CD4-positive, CD25-positive, alpha-beta regulatory T cell (primary cell): ENCODE measurements at places on chromosomes 6 and 20.

DNA sequence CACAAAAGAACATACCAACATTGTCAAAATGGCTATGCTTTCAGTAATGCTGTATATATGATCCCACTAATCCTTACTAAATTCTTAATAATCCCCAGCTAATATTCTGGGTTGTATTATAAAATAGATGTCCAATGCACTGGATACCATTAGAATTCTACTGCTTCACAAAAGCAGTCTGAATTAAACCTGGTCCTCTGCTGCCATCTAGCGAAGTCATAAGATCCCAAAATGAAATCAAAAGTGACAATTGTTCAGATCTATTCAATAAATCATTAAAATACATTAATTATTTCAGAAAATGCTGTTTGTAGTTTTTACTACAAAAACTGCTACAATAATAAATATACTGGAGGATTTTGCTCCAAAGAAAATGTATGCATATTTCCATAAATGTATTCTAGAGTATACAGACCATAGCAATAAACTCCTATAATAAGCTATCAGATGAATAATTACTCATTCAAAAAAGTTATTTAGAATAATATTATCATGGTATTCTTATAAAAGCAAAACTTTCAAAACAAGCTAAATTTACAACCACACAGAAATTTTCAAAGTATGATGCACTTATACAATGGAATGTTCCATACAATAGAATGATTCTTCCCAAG, 92.6 kb downstream of the RNGTT start:
- DNase-seq: peak; percentile 53

DNA sequence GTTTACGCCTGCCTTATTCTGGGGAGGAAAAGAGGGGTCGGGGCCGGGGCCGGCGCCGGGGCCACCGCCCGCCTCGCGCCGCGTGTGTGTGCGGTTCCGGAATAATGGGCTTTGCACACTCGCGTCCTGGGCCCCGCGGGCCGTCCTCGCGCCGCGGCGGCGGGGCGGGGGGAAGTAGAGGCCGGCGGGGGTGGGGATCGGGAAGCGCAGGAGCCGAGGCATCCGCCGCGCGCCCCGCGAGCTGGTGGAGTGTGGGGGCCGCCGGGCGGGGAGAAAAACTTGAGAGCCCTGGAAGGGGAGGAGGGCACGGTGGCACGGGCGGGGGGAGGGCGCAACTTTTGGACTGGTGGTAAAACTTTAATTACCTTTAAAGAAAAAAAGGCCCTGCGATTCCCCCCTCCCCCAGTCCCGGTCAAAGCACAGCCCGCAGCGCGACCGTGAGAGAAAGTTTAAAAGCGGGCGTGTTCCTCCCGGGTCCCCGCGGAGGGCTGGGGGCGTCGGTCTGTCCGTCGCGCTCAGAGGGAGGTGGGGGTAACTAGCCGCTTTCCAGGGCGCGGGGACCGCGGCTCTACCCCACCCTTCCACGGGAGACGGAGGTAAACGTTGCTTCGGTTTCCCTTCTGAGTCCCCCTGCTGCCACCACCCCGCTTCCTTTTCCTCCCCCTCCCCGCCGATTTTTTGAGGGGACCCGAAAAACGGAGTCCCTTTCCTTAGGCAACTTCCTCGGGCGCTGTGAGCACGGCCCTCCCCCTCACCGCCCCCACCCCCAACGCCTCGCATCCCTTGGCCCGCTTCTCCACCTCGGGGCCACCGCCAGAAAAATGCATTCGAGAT, 1.9 kb downstream of the L3MBTL3 start:
- peak; percentile 52 for DNase-seq

- DNase-seq: no peak
These were observed 135.5 kb downstream of the LRRC1 start for GRCh38 chr6:53930330-53930729.

DNA sequence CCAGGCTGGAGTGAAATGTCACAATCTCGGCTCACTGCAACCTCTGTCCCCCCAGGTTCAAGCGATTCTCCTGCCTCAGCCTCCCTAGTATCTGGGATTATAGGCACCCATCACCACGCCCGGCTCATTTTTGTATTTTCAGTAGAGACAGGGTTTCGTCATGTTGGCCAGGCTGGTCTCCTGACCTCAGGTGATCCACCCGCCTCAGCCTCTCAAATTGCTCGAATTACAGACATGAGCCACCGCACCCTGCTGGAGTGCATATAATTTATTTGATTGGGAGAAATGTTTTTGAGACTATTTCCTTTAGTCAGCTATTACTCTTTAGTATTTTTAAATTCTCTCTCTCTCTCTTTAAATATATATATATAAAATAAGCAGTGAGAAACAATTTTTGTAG, 29.8 kb downstream of the FAM83B start:
- DNase-seq: no peak

GRCh38 chr6:152552616-152553209, 84.4 kb downstream of the SYNE1 start:
- DNase-seq: no peak

- no peak for DNase-seq
These were observed 230.0 kb downstream of the TTLL2 start for GRCh38 chr6:167554854-167555253.

GRCh38 chr6:147510929-147511590, 2.6 kb downstream of the SAMD5 start:
- no peak for DNase-seq

GRCh38 chr6:118197539-118197938, 290.5 kb downstream of the SLC35F1 start:
- no peak for DNase-seq

- DNase-seq: no peak
These were observed 8.3 kb upstream of the NPEPL1 start for GRCh38 chr20:58684291-58684690.

DNA sequence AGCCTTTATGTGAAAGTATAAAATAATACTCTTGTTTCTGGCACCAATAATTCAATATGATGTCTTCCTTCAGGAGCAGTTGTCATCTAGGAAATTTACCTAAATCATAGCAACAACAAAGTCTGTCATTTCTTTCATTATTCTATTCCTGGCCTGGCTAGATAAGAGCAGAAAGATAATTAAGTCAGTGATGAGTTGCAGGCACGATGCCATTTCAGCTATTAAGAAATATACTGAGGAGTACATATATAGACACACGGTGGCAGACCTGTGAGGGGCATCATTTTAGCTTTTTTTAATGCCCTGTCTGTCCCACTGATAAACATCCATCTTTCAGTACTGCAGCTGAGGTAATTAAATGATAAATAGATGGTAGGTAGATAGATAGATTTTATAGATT, 756.1 kb upstream of the EPHA7 start:
- no peak for DNase-seq

- DNase-seq: no peak
These were observed 251.2 kb downstream of the BCKDHB start for GRCh38 chr6:80357674-80358073.

- DNase-seq: no peak
These were observed 113.2 kb downstream of the FNDC1 start for GRCh38 chr6:159282421-159282820.

- no peak for DNase-seq
These were observed 154.9 kb upstream of the FERMT1 start for GRCh38 chr20:6277661-6278240.

- peak; percentile 3 for DNase-seq
These were observed 424 bp upstream of the KIF13A start for GRCh38 chr6:17987697-17988421.

GRCh38 chr20:34820805-34821578, 4.5 kb downstream of the NCOA6 start:
- no peak for DNase-seq

DNA sequence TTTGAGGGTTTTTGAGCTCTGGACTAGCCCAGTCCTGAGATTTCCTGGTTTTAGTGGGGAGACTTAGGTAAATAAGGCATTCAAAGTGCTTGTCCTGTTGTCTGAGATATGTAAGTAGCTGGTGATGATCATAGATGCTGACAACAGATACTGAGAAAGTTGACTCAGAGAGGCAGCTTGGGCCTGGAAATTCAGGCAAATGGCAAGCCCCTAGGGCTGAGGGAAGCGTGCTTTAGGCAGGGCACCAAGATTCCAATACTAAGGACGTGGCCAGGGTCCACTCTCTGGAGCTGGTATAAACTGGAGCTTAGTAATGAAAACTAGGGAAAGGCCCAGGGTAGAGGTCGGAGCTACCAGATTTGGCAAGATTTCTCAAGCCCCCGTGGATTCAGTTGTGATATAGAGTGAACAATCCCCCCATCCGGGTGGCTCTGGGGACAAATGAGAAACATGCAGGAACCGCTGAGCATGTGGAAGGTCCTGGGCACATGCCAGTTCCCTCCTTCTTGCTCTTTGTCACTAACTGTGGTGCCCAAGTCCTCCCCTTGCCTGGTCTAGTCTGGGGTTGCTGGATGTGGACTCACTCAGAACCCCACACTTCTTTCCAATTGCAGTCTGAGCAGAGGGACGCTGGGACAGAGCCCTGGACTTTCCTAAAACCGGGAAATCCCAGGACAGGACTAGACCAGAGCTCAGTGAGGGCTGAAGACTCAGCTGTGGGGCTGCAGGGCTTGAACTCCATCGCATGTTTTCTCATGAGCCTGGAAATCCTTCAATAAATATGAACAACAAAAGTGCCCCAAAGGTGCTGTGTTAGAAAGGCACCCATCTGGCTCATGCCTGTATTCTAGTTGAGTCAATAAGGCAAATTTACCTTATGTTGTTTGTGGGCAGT, 10.3 kb downstream of the SLC22A3 start:
- DNase-seq: no peak

GRCh38 chr6:137867685-137868509, 838 bp downstream of the TNFAIP3 start:
- peak; percentile 78 for DNase-seq

DNA sequence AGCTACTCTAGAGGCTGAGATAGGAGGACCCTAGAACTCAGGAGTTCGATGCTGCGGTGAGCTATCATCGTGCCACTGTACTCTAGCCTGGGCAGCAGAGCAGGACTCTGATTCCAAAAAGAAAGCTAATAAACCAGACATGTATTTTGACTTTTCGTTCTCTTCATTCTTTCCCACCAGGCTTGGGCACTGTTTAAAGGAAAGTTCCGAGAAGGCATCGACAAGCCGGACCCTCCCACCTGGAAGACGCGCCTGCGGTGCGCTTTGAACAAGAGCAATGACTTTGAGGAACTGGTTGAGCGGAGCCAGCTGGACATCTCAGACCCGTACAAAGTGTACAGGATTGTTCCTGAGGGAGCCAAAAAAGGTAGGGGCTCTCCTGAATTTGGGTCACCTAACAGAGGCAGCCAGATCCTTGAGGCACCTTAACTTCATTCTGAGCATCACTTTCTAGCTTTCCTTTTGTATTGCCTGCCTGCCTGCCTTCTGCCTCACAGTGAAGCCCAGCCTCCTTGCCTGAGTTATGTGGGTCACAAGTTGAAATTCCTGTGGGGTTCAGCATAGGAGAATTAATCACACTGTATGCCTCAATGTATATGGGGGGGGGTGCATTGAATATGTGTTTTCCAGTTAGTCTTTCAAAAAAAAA, 3.2 kb downstream of the IRF4 start:
- DNase-seq: no peak

GRCh38 chr6:23316931-23317330, 747.6 kb downstream of the HDGFL1 start:
- no peak for DNase-seq

GRCh38 chr20:11378252-11378651, 539.4 kb upstream of the BTBD3 start:
- DNase-seq: no peak

- no peak for DNase-seq
These were observed 212.3 kb downstream of the TAF4 start for GRCh38 chr20:61853073-61854005.

GRCh38 chr20:44582311-44583025, at the start of gene PKIG:
Gene PKIG (plus strand): TSS chr20:44582579. CDS start chr20:44614557, 31,978 bp downstream.
- no peak for DNase-seq

DNA sequence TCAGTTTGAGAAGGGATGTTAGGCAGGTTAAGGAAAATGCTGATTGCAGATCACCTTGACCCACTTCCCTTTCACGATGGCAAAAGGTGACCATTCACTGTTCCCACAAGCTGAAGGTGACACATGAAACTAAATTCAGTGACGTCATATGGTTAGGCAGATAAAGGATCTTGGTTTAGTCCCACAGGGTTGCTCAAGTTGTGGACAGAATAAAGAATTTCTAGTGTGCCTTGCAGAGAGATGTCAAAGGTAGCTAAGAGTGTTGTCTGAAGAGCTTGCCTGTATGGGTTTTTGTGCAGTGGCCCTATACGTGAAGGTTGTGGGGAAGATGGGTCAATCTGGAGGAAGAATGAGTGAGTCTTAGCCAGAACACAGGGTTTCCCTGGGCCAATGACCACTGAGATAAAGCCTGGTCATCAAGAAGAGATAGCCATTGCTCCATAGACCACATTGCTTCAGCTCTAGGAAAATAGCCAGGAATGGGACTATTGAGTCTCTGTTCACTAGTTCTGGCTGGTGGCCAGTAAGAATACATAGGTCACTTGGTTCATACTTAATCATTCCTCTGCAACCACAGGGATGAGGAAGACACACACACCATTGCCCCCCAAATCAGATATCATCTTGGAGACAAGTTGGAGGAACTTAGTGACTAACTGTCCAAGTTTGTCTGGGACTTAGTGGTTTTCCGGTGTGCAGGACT, 148.5 kb upstream of the ATXN1 start:
- no peak for DNase-seq

- no peak for DNase-seq
These were observed 32.1 kb downstream of the TXNDC5 start for GRCh38 chr6:7878401-7878964.

GRCh38 chr20:19659448-19659847, 98.6 kb upstream of the RIN2 start:
- no peak for DNase-seq

DNA sequence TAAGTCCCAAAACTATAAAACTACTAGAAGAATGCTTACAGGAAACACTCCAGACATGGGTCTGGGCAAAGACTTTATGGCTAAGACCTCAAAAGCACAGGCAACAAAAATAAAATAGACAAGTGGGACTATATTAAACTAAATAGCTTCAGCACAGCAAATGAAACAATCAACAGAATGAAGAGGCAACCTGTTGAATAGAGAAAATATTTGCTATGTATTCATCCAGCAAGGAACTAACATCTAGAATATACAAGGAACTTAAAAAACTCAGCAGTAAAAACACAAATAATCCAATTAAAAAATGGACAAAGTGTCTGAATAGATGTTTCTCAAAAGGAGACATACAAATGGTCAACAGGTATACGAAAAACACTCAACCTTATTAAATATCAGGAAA, 30.4 kb downstream of the HLA-G start:
- DNase-seq: no peak

DNA sequence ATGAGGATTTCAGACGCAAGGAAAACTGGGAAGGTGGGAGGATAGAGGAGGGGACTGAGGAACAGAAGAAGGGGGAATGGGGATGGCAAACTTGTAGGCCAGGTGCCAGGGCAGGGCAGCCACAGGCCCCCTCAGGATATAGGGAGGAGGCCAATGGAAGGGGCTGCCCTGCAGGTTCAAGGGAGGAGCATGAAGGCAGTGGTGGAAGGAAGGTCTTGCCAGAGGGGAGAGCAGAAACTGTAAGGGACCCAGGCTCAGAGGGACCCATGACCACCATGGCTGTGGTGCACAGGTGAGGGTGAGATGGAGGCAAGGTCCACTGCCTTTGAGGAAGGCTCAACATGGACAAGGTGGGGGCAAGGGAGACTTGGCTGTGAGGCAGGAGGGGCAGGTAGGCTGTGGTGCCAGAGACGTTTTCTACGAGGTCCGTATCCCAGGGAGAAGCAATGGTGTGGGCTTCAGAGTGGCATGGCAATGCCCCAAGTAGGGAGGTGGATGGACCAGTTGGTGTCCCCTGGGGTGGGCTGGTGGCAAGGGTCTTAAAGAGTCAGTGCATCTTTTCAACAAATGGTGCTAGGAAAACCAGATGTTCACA, 22.7 kb downstream of the HLA-F start:
- no peak for DNase-seq
